ENCODE measurements at places on chromosomes 12 and 14. TPM values are rescaled to one million over a fixed set of nuclear protein-coding genes. Genes with fewer than 3 reads are reported as not detected.

The VWF gene
- 366 TPM for total RNA-seq

The KRT79 gene
- total RNA-seq = not detected

The ENDOU gene
- total RNA-seq = 1.7 TPM

The FOXM1 gene
- 0.79 TPM for total RNA-seq

The CLEC4D gene
- total RNA-seq = 2.7 TPM

The SCNN1A gene
- total RNA-seq = 3.3 TPM

The RPL6 gene
- total RNA-seq = 892 TPM

The HOTAIR gene
- total RNA-seq = 2.0 TPM

The AQP6 gene
- total RNA-seq = 0.05 TPM

GRCh38 chr12:39816671-39817185 is 197.1 kb upstream of the ABCD2 start:
- no peak for DNase-seq

DNA sequence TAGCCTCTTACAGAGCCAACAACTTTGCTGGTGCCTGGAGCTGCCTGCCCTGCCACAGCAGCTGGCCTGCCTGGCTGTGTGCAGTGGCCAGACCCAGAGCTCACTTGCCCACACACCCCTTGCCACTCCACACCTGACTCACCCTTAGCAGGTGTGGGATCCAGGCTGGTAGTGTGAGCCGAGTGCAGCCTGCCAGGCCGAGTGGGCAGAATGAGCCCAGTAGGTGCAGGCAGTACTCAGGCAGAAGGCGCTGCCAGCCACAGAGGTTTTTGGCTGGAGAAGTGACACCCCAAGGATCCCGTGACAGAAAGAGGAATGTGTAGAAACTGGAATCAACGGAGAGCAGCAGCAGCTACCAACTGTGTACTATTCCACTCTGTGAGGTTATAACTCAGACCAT is 29.8 kb upstream of the PYGL start:
- no peak for DNase-seq

DNA sequence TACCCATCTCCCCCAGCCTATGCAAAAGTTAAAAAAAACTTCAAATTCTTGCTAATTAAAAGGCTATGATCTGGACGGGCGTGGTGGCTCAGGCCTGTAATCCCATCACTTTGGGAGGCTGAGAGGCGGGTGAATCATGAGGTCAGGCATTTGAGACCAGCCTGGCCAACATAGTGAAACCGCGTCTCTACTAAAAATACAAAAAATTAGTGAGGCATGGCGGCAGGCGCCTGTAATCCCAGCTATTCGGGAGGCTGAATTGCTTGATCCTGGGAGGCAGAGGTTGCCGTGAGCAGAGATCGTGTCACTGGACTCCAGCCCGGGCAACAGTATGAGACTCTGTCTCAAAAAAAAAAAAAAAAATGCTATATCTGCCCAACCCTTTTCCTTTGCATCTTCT is 925.4 kb downstream of the GALC start:
- DNase-seq = no peak

GRCh38 chr12:78305808-78306207 is 475.1 kb downstream of the NAV3 start:
- DNase-seq = no peak

DNA sequence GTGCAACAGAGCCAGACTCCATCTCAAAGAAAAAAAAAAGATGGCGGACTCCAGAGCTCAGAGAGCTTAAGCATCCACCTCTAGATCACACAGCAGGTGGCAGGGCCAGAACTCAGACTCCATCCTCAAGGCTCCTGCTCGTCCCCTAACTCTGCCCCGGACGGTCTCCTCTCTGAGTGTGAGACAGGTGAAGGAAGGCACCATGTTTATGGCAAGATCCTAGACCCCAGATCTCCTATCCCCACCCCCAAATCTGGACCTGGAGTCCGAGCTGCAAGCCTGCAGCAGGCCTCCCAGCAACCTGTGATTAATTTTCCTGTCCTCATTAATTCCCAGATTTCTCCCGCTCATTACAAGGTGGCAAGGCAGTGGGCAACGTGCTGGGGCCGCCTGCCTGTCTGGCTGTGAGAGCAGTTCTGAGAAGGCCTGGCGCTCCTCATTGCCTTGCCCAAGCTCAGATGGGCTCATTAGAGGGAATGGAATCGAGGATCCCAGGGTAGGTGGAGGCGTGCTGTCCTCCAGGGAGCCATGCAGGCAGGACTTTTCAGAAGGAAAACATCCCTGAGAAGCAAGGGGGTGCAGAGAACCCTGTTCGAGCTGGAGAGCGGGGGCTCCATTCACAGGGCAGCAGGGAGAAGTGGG is 296.6 kb upstream of the RTL1 start:
- DNase-seq = peak; percentile 38

DNA sequence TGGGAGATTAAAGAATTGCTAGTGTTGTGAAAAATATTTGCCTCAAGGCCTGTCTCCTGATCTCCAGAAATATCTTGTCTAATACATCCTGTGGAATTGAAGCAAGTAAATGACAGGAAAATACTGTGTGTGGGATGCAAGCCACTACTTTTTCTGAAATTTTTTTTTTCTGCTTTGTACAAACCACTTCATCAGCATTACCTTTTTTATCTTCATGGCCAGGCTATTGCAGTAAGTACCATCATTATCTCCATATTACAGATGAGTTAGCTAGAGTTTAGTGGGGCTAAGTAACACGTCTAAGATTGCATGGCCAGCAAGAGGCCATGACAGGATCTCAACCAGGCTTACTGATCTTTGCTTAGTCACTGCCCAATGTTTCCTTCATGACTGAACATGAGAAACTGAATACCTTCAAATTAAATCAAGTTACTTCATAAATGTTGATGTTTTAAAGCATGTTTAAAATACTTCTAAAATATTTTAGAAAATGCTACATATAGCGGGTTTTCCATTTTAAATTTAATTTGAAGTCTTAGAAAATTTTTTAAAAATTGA is 273.7 kb downstream of the SLC6A15 start:
- DNase-seq = no peak

GRCh38 chr12:105113094-105113493 is 5.6 kb downstream of the WASHC4 start:
- DNase-seq = no peak

GRCh38 chr12:44385964-44386363 is 490.2 kb downstream of the NELL2 start:
- DNase-seq = no peak

GRCh38 chr12:2561367-2561766 is 233.4 kb upstream of the FKBP4 start:
- DNase-seq = no peak

DNA sequence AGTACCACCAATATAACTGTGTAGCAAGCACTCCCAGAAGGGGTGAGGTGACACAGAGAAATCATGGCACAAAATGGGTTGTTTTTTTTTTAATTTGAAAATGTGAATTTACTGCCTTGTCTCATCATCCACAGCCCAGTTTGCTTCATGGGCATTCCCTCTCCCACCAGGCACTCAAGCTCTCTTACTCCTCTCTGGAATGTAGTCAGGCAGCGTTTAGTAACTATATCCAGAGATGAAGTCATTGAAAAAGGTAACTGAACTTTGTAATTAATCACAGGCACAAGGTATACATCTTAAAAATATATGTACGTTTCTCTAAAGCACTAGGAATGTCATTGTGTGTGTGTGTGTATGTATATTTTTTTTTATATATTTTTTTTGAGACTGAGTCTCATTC is 91.4 kb downstream of the FAR2 start:
- DNase-seq = no peak

DNA sequence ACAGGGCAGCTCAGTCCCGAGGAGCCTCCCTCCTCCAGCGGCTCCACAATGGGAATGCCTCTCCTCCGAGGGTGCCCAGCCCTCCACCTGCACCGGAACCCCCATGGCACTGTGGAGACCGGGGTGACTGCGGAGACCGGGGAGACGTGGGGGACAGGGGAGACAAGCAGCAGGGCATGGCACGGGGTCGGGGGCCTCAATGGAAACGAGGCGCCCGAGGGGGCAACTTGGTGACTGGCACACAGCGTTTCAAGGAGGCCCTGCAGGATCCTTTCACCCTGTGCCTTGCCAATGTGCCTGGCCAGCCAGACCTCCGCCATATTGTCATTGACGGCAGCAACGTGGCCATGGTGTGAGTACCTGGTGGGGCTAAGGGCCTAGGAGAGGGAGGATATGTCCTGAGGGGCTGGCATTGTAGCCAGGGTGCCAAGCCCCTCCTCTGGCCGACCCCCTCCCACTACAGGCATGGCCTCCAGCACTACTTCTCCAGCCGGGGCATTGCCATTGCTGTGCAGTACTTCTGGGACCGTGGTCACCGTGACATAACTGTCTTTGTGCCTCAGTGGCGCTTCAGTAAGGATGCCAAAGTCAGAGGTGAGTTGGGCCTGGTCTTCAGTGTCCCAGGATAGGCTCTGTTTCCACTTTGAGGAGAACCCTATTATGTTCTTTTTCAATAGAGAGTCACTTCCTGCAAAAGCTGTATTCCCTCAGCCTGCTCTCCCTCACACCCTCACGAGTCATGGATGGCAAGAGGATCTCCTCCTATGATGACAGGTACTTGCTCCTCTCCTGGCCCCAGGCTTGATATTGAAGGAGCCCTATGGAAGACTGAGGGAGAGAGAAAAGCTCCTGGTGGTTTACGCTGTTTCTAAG is 2.7 kb downstream of the KHNYN start:
- DNase-seq = no peak

GRCh38 chr12:62802321-62802720 is 132.6 kb downstream of the PPM1H start:
- no peak for DNase-seq
